ENCODE measurements at places on chromosomes 16 and 17. TPM values are rescaled to one million over a fixed set of nuclear protein-coding genes. Genes with fewer than 3 reads are reported as not detected.

CSF3 gene
- total RNA-seq = not detected

DNA sequence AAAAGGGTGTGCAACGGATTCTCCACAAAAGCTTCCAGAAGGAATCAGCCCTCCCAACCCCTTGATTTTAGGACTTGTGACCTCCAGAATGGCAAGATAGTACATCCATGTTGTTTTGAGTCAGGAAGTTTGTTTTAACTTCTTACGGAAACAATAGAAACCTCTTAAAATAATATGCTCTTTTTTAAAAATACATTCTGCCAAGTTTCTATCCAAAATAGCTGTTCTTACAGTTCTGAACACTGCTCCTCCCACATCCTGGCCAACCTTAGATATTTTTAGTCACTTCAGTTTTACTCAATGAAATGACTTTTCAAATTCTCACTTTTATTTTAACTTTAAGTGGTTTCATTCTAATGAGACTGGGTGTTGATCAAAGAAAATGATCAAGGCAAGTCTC is 156.4 kb downstream of the ZNF18 start:
- no peaks in the 10 kb centered on the region for H3K36me3 ChIP-seq
- DNase-seq = no peak
- H3K4me3 ChIP-seq = no peak overlapping the region

DNA sequence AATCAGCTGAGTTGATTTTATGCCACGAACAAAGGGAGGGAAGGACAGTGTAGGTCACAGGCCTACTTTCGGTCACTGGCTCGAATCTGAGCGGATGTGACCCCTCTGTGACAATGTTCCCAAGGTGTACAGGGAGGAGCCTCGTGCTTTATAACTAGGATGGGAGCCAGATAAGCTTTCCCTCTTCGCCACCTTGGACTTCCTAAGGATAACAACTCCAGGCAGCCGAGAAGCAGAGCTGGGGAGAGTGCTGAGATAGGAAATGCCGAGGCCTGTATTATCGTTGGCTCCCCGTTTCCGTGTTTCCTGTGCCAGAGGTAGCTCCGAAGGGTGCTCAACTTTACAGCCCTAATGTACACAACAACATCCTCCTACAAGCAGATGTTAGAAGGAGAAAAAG is 217.8 kb upstream of the IRX3 start:
- no peaks in the 10 kb centered on the region for H3K27me3 ChIP-seq
- no peak for DNase-seq
- peaks cover 2% of the 10 kb centered on the region for H3K4me1 ChIP-seq

BAIAP2 gene
- 8.1 TPM for total RNA-seq

DNA sequence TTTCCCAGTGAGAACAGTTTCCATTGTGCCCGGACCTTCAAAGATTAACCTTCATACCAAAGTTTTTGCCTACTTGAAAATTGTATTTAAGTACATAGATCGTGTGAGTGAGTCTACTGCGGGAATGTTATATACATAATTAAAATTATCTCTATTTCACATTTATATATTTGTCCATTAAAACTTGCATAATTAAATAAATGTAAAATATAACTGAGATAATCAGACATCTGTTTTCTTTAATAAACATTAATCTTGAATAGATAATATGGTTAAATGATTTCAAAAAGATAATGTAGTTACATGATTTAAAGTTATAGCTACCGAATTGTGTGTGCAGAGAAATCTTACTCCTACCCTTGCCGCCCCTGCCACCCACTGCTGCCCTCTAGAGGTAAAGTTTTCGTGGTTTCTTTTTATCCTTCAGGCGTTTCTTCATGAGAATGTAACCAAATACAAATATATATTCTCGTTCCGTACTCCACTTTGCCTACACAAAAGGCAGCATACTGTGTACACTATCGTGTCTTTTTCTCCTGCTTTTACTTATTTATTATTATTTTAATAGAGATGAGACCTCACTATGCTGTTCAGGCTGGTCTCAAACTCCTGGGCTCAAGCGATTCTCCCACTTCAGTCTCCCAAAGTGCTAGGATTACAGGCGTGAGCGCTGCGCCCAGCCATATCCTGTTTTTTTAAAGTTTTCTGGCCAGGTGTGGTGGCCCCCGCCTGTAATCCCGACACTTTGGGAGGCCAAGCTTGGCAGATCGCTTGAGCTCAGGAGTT is 35.6 kb downstream of the RPA1 start:
- H3K27ac ChIP-seq = no peak overlapping the region
- H3K4me3 ChIP-seq = no peak overlapping the region
- DNase-seq = peak; percentile 69
- peaks cover 2% of the 10 kb centered on the region for H3K36me3 ChIP-seq
- H3K27me3 ChIP-seq = no peaks in the 10 kb centered on the region

- H3K4me3 ChIP-seq = no peak overlapping the region
- no peak overlapping the region for H3K27ac ChIP-seq
- no peaks in the 10 kb centered on the region for H3K4me1 ChIP-seq
- no peaks in the 10 kb centered on the region for H3K36me3 ChIP-seq
- no peak for DNase-seq
Observed at GRCh38 chr16:26524281-26524680, 542.4 kb upstream of the C16orf82 start.

ZSCAN10 gene
- not detected for total RNA-seq

DNA sequence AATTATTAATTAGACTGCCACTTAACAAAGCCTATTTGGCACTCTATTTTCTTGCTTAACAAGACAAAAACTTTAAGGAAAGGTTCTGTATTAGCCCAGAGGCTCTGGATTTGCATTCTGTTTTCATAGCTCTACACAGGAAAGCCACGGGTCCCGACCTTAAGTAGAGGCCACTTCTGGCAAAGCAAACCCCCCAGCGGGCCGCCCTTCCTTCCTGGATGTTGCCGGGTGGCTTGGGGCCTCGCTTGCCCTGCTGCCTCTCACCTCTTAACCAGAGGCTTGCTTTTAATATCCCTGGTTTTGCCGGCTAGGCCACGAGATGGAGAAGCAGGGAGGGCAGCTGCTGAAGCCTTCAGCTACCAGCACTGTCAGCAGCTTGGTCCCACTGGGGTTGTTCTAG is 4.4 kb downstream of the RTN4RL1 start:
- DNase-seq = no peak
- H3K4me3 ChIP-seq = no peak overlapping the region
- peaks cover 55% of the 10 kb centered on the region for H3K4me1 ChIP-seq
- no peaks in the 10 kb centered on the region for H3K36me3 ChIP-seq

GRCh38 chr17:35087731-35088355 is 24.3 kb upstream of the RFFL start:
- peak overlapping the region; percentile 96 for H3K27ac ChIP-seq
- H3K36me3 ChIP-seq = no peaks in the 10 kb centered on the region
- DNase-seq = peak; percentile 60
- no peaks in the 10 kb centered on the region for H3K27me3 ChIP-seq
- H3K4me3 ChIP-seq = peak overlapping the region; percentile 90
- H3K4me1 ChIP-seq = peaks cover 5% of the 10 kb centered on the region

DNA sequence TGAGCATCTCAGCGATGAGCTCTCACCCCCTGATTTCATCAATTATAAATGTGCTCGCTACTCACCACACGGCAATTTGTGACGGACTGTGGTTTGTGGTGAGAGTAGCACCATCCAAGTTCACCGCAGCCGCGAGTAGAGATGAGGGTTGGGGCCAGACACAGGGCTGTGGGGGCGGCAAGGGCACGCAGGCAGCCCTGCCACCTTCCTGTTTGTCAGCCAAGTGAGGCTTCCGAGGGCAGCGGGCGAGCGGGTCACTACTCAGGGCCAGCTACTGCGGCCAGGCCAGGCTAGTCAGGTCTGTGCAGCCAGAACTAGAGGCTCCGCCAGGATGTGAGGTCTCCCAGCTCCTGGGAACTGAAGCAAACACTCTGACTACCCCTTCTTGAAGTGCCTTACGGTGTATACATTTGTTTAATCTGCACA is 39.6 kb upstream of the MEOX1 start:
- DNase-seq = no peak
- H3K4me1 ChIP-seq = no peaks in the 10 kb centered on the region
- no peak overlapping the region for H3K27ac ChIP-seq

- H3K4me3 ChIP-seq = no peak overlapping the region
- H3K27me3 ChIP-seq = no peaks in the 10 kb centered on the region
- H3K4me1 ChIP-seq = peaks cover 14% of the 10 kb centered on the region
- DNase-seq = no peak
- peaks cover 11% of the 10 kb centered on the region for H3K36me3 ChIP-seq
Observed at GRCh38 chr16:13923703-13924298, 3.8 kb downstream of the ERCC4 start.

KRT16 gene
- not detected for total RNA-seq

- DNase-seq = no peak
- no peaks in the 10 kb centered on the region for H3K36me3 ChIP-seq
- H3K4me3 ChIP-seq = no peak overlapping the region
Observed at GRCh38 chr17:8923762-8924161, 41.7 kb downstream of the PIK3R5 start.

LLGL2 gene
- total RNA-seq = 69.6 TPM

- H3K4me3 ChIP-seq = no peak overlapping the region
- DNase-seq = no peak
- H3K27me3 ChIP-seq = peaks cover 4% of the 10 kb centered on the region
- H3K27ac ChIP-seq = no peak overlapping the region
Observed at GRCh38 chr17:72125226-72125651, 4.4 kb downstream of the SOX9 start.

- H3K4me1 ChIP-seq = peaks cover 44% of the 10 kb centered on the region
- no peak for DNase-seq
- H3K36me3 ChIP-seq = peaks cover 2% of the 10 kb centered on the region
- no peaks in the 10 kb centered on the region for H3K27me3 ChIP-seq
- peak overlapping the region; percentile 26 for H3K4me3 ChIP-seq
- H3K27ac ChIP-seq = peak overlapping the region; percentile 97
Observed at GRCh38 chr16:2033057-2033908, 6.6 kb downstream of the NHERF2 start.

DNA sequence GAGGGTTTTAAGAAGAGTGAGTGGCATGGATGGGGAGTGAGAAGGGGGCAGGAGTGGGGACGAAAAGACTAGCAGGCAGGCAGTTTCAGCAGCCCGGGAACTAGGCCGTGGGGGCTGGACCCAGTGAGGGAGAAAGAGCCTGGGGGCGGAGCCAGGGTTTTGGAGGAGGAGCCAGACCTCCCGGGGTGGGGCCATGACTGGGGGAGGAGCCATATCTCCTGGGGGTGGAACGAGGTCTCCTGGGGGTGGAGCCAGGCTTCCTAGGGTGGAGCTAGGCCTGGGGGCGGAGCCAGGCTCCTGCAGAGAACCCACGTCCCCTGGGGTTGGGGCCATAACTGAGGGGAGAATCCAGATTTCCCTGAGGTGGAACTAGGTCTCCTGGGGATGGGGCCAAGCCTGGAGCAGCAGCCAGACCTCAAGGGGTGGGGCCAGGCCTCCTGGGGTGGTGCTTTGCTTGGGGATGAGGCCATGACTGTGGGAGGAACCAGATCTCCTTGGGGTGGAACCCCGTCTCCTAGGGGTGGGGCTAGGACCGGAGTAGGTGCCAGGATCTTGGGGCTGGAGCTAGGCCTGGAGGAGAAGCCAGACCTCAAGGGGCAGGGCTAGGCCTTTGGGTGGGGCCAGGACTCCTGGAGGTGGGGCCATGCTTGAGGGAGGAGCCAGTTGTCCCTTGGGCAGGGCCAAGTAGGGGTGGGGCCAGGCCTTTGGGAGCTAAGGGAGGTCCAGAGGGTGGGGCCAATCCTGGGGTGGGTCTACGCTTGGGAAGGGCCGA is 41.7 kb upstream of the JPH3 start:
- H3K36me3 ChIP-seq = no peaks in the 10 kb centered on the region
- no peak overlapping the region for H3K27ac ChIP-seq
- DNase-seq = no peak
- H3K4me1 ChIP-seq = no peaks in the 10 kb centered on the region
- no peaks in the 10 kb centered on the region for H3K27me3 ChIP-seq

- H3K36me3 ChIP-seq = no peaks in the 10 kb centered on the region
- H3K4me1 ChIP-seq = peaks cover 40% of the 10 kb centered on the region
- H3K4me3 ChIP-seq = peak within 1 kb of the TSS; percentile 84
- H3K27me3 ChIP-seq = no peaks in the 10 kb centered on the region
Observed at GRCh38 chr17:75516255-75516618, at the start of gene TSEN54. TSS of gene TSEN54 (plus strand) at chr17:75516528. CDS start at chr17:75516561, 33 bp downstream.

SECTM1 gene
- total RNA-seq = 3.6 TPM

GRCh38 chr17:81735264-81736102 is 23.4 kb downstream of the SLC25A10 start:
- H3K4me1 ChIP-seq = peaks cover 29% of the 10 kb centered on the region
- H3K27me3 ChIP-seq = no peaks in the 10 kb centered on the region
- DNase-seq = peak; percentile 56
- H3K36me3 ChIP-seq = no peaks in the 10 kb centered on the region

GRCh38 chr17:12398441-12399051 is 267.1 kb upstream of the MYOCD start:
- no peaks in the 10 kb centered on the region for H3K36me3 ChIP-seq
- H3K4me3 ChIP-seq = no peak overlapping the region
- DNase-seq = no peak
- no peak overlapping the region for H3K27ac ChIP-seq
- H3K27me3 ChIP-seq = no peaks in the 10 kb centered on the region

DNA sequence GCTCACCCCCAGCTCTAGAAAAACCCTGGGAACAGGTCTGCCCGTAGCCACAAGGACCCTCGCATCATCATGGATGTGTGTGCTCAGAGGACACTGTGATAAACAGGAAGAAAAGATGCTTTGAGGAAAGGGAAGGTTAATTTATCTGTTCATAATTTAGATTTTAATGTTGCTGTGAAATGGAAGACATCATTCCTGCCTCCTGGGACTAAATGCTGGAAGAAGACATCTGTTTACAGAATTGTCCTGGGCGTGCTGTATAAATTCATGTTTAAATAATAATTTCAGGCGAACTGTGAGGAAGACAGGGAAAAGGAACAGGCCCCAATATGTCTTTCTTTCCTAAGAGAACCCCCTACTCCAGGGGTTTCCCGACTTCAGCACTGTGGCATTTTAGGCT is 112.6 kb downstream of the SHISA6 start:
- no peaks in the 10 kb centered on the region for H3K4me1 ChIP-seq
- DNase-seq = no peak
- no peak overlapping the region for H3K27ac ChIP-seq
- H3K36me3 ChIP-seq = no peaks in the 10 kb centered on the region
- no peak overlapping the region for H3K4me3 ChIP-seq
- no peaks in the 10 kb centered on the region for H3K27me3 ChIP-seq

ETV4 gene
- 0.08 TPM for total RNA-seq

All from liver (tissue), 10 donors.